ENCODE measurements at places on chromosomes 12 and 14. TPM values are rescaled to one million over a fixed set of nuclear protein-coding genes. Genes with fewer than 3 reads are reported as not detected.

GRCh38 chr12:43444940-43445564 lies 107.0 kb downstream of the ADAMTS20 start:
- no peaks in the 10 kb centered on the region for H3K36me3 ChIP-seq
- no peak overlapping the region for H3K27ac ChIP-seq
- no peaks in the 10 kb centered on the region for H3K27me3 ChIP-seq
- no peak overlapping the region for H3K4me3 ChIP-seq

- no peak overlapping the region for H3K4me3 ChIP-seq
- peak overlapping the region; percentile 55 for H3K27ac ChIP-seq
- peaks cover 13% of the 10 kb centered on the region for H3K36me3 ChIP-seq
- no peaks in the 10 kb centered on the region for H3K27me3 ChIP-seq
- DNase-seq, result peak; percentile 6
- peaks cover 21% of the 10 kb centered on the region for H3K4me1 ChIP-seq
These were observed 85.5 kb downstream of the CDK17 start for GRCh38 chr12:96314723-96315122.

- DNase-seq, result peak; percentile 84
- no peaks in the 10 kb centered on the region for H3K36me3 ChIP-seq
- H3K27ac ChIP-seq, result peak overlapping the region; percentile 67
- peaks cover 37% of the 10 kb centered on the region for H3K4me1 ChIP-seq
These were observed 6.0 kb upstream of the VAMP1 start for GRCh38 chr12:6476489-6476888.

DNA sequence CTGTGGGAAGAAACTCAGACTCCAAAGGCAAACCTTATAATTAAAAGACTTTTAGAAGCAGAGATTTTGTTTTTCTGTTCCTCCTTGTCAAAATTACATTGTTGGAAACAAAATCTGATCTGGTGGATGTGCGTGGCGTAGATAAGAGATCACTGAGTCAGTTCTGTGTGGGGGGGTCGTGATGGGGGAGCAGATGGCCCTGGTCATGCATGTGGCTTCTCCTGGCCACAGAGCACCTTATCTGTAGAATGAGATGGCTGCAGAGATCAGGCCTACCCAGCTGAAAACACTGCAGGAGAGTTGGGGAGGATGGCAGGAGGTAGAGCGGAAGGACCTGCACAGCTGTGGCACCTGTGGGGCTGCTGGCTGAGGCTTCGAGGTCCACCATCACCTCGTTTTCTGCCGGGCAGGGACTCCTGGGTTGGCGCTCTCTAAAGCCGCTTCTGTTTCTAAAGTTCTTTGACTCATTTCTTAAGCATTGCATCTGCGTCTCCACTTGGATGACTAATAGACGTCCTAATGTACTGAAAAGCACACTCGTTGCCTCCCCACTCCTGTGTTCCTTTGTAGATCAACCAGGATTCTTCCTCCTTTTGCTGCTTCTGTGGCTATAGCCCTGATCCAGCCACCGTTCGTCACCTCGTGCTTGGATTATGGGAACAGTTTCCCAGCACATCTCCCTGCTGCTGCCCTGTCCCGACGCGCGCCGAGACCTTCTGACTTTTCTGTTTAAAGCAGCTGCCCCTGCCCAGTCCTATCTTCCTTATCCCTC lies 93.4 kb downstream of the TSPAN9 start:
- peaks cover 64% of the 10 kb centered on the region for H3K4me1 ChIP-seq
- H3K27me3 ChIP-seq, result peaks cover 3% of the 10 kb centered on the region
- no peaks in the 10 kb centered on the region for H3K36me3 ChIP-seq
- peak overlapping the region; percentile 80 for H3K4me3 ChIP-seq
- peak; percentile 91 for DNase-seq

DNA sequence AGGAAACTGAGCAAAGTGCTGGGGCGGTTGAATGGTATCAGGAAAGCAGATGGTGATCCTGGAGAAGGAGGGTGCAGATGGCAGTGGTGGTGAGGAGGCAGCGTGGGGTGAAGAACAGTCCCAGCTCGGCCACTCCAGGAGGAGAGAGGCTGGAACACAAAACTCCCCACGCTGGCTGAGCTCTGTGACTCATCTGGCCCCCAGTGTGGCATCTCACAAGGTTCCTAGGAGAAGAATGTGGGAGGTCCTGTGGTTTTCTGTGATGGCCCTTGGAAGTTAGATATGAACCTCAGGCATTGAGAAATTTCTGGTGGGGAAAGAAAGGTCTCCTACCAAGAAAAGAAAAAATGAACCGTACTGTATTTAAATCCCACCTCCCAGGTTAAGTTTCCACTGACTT lies 8.0 kb upstream of the NRXN3 start:
- no peaks in the 10 kb centered on the region for H3K36me3 ChIP-seq
- H3K27me3 ChIP-seq, result peaks cover 2% of the 10 kb centered on the region
- H3K4me1 ChIP-seq, result no peaks in the 10 kb centered on the region

GRCh38 chr14:42884100-42884499 lies 1277.4 kb downstream of the LRFN5 start:
- no peak overlapping the region for H3K27ac ChIP-seq
- H3K4me3 ChIP-seq, result no peak overlapping the region
- DNase-seq, result no peak
- H3K36me3 ChIP-seq, result no peaks in the 10 kb centered on the region

DNA sequence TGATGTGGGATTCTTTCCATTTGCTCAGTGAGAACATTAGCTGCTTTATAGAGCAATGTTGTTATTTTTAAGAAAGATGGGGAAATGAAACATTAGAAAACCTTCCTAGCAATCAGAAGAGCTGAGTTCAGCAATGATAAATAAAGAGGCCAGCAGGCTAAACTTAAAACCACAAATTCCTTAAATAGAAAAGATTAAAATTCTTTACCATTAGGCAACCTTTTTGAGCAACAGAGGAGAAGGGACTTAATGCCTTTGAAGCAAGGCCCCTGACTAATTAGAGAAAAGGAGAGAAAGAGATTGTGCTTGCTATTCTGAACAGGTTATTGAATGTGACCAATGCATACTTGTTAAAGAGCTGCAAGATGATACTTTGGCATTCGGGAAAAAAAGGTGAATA lies 160.8 kb upstream of the LMO3 start:
- H3K4me3 ChIP-seq, result no peak overlapping the region
- H3K36me3 ChIP-seq, result peaks cover 8% of the 10 kb centered on the region
- DNase-seq, result no peak
- H3K27me3 ChIP-seq, result no peaks in the 10 kb centered on the region
- no peak overlapping the region for H3K27ac ChIP-seq

DNA sequence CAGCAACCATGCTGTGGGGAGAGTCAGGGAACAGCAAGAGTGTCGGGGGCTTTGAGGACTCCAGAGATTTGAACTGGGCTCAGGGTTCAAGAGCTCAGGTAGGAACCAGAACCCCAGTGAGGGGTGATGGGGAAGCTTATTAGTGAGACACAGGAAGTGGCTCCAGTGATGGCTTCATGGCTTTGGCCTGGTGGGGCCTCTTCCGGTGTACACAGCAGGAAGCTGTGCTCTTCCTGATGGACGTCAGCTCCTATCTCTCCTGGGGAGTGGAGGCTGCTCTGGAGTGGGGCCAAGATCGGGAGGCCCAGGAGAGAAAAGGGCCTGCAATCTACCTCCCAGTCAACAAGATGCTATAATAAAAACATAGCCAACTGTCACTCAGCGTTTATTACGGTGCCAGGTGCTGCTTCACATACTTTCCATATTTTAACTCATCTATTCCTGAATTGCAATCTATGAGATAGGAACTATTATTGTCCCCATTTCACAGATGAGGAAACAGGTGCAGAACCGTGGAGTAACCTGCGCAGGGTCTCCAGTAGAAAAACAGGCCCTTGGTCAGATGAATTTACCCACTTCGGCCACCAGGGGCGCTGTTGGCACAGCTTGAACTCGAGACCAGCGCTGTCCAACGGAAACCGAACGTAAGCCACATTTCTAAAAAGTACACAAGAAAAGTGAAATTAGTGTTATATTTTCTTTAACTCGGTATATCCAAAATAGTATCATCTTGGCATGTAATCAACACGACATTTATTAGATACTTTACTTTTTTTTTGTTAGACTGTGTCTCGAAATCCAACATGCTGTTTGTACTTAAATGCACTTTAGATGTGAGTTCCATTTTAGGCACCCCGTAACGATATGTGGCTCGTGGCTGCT lies 63.6 kb upstream of the DLK1 start:
- no peaks in the 10 kb centered on the region for H3K36me3 ChIP-seq
- peak; percentile 37 for DNase-seq
- no peak overlapping the region for H3K27ac ChIP-seq
- peaks cover 43% of the 10 kb centered on the region for H3K4me1 ChIP-seq

DNA sequence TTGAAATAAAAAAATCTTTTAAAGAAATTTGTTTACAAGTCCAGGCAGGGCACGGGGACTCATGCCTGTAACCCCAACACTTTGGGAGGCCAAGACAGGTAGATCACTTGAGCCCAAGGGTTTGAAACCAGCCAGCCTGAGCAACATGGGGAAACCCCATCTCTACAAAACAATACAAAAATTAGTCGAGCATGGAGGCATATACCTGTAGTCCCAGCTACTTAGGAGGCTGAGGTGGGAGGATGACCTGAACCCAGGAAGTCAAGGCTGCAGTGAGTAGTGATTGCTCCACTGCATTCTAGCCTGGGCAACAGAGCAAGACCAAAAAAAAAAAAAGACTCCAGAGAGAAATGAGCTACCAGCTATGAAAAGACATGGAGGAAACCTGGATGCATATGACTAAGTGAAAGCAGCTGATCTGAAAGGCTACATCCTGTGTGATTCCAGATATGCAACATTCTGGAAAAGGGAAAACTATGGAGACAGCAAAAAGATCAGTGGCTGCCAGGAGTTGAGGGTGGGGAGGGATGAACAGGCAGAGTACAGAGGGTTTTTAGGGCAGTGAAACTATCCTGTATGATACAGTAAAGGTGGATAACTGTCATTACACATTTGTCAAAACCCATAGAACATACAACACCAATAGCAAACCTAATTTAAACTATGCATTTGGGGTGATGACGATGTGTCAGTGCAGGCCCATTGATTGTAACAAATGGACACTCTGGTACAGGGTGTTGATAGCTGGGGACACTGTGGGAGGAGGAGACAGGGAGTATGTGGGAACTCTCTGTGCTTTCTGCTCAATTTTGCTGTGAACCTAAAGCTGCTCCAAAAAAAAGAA lies 59.9 kb downstream of the PRKAB1 start:
- no peaks in the 10 kb centered on the region for H3K4me1 ChIP-seq
- H3K4me3 ChIP-seq, result no peak overlapping the region
- no peaks in the 10 kb centered on the region for H3K27me3 ChIP-seq
- H3K36me3 ChIP-seq, result peaks cover 18% of the 10 kb centered on the region

- H3K4me3 ChIP-seq, result no peak overlapping the region
- DNase-seq, result no peak
- no peaks in the 10 kb centered on the region for H3K4me1 ChIP-seq
- H3K27me3 ChIP-seq, result no peaks in the 10 kb centered on the region
- H3K36me3 ChIP-seq, result no peaks in the 10 kb centered on the region
- no peak overlapping the region for H3K27ac ChIP-seq
These were observed 286.7 kb upstream of the GRIP1 start for GRCh38 chr12:66965621-66966020.

- H3K4me1 ChIP-seq, result peaks cover 9% of the 10 kb centered on the region
- no peak overlapping the region for H3K27ac ChIP-seq
- no peaks in the 10 kb centered on the region for H3K36me3 ChIP-seq
- DNase-seq, result peak; percentile 73
These were observed 20.1 kb upstream of the CCDC63 start for GRCh38 chr12:110826592-110827200.

- H3K4me1 ChIP-seq, result peaks cover 12% of the 10 kb centered on the region
- H3K27me3 ChIP-seq, result peaks cover 2% of the 10 kb centered on the region
- DNase-seq, result peak; percentile 18
These were observed 174.0 kb downstream of the ITPR2 start for GRCh38 chr12:26658991-26659390.

GRCh38 chr12:106106892-106107291 lies 31.9 kb downstream of the NUAK1 start:
- peaks cover 32% of the 10 kb centered on the region for H3K36me3 ChIP-seq
- H3K4me1 ChIP-seq, result peaks cover 58% of the 10 kb centered on the region
- peak overlapping the region; percentile 75 for H3K27ac ChIP-seq
- DNase-seq, result peak; percentile 57

- peak overlapping the region; percentile 74 for H3K27ac ChIP-seq
- no peak for DNase-seq
- H3K36me3 ChIP-seq, result no peaks in the 10 kb centered on the region
- H3K27me3 ChIP-seq, result peaks cover 3% of the 10 kb centered on the region
- H3K4me3 ChIP-seq, result peak overlapping the region; percentile 38
These were observed 5.6 kb downstream of the HIP1R start for GRCh38 chr12:122840580-122841513.

DNA sequence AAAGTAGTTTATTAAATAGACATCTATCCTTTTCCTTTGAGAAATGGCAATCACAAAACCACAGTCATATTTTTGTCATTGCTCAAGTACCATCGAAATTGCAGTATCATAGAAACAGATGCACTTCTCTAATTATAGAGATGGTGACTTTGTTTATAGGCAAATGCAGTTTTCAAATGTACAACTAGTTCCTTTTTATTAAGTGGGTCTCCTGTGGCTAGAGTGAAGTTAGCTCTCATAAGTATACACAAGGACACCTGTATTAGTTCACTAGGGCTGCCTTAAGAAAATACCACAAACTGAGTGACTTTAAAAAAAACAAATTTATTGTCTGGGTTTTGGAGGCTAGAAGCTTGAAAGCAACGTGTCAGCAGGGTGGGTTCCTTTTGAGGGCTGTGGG lies 62.8 kb downstream of the OTOGL start:
- H3K36me3 ChIP-seq, result peaks cover 7% of the 10 kb centered on the region
- no peaks in the 10 kb centered on the region for H3K27me3 ChIP-seq
- H3K27ac ChIP-seq, result no peak overlapping the region
- peaks cover 25% of the 10 kb centered on the region for H3K4me1 ChIP-seq
- H3K4me3 ChIP-seq, result no peak overlapping the region
- no peak for DNase-seq

- no peak overlapping the region for H3K4me3 ChIP-seq
- H3K27ac ChIP-seq, result no peak overlapping the region
- DNase-seq, result no peak
- peaks cover 53% of the 10 kb centered on the region for H3K4me1 ChIP-seq
- no peaks in the 10 kb centered on the region for H3K36me3 ChIP-seq
- peaks cover 24% of the 10 kb centered on the region for H3K27me3 ChIP-seq
These were observed 24.9 kb upstream of the BCDIN3D start for GRCh38 chr12:49867570-49868341.

GRCh38 chr14:49935526-49935925 lies 42.6 kb downstream of the ARF6 start:
- H3K36me3 ChIP-seq, result peaks cover 18% of the 10 kb centered on the region
- no peak overlapping the region for H3K27ac ChIP-seq
- H3K27me3 ChIP-seq, result no peaks in the 10 kb centered on the region
- peaks cover 23% of the 10 kb centered on the region for H3K4me1 ChIP-seq
- H3K4me3 ChIP-seq, result no peak overlapping the region

DNA sequence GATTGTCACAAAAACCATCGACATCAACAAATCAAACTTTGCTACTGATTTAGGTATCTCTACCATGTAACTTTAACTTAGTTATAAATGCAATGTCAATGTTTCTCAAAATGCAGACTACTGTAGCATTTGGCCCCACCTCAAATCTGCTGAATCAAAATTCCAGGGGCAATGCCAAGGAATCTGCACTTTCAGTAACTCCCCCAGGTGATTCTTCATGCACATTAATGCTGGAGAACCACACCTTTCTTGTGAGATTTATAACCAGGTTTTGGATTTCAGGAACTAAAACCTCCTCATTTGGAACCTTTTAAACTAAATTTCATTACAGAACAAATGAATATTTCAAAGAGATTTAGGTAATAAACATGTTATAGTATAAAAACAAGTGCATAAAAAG lies 4.9 kb downstream of the ATP2B1 start:
- H3K36me3 ChIP-seq, result peaks cover 8% of the 10 kb centered on the region
- no peak for DNase-seq
- peaks cover 77% of the 10 kb centered on the region for H3K4me1 ChIP-seq
- no peak overlapping the region for H3K27ac ChIP-seq
- H3K4me3 ChIP-seq, result no peak overlapping the region

The SLC25A21 gene
- 0.58 TPM for total RNA-seq

The KRT83 gene
- not detected for total RNA-seq

The SSTR1 gene
- total RNA-seq, result 201 TPM

The EMP1 gene
- 417 TPM for total RNA-seq

The ACOT6 gene
- total RNA-seq, result not detected

The SRSF5 gene
- total RNA-seq, result 178 TPM

Data from HFFc6 (cell line).